ENCODE measurements at places on chromosomes 4 and X. TPM values are rescaled to one million over a fixed set of nuclear protein-coding genes. Genes with fewer than 3 reads are reported as not detected.

PRICKLE3 gene
- total RNA-seq, result 16.7 TPM

FAM9C gene
- not detected for total RNA-seq

GATA1 gene
- total RNA-seq, result not detected

IL21 gene
- total RNA-seq, result not detected

ARAP2 gene
- 0.38 TPM for total RNA-seq

MCF2 gene
- not detected for total RNA-seq
